ENCODE measurements at places on chromosomes 6 and 20.

- H3K27me3 ChIP-seq, result no peaks in the 10 kb centered on the region
- no peaks in the 10 kb centered on the region for H3K36me3 ChIP-seq
- no peak for DNase-seq
- no peak overlapping the region for H3K4me3 ChIP-seq
- H3K27ac ChIP-seq, result no peak overlapping the region
These were observed 49.3 kb upstream of the AHI1 start for GRCh38 chr6:135546680-135547418.

DNA sequence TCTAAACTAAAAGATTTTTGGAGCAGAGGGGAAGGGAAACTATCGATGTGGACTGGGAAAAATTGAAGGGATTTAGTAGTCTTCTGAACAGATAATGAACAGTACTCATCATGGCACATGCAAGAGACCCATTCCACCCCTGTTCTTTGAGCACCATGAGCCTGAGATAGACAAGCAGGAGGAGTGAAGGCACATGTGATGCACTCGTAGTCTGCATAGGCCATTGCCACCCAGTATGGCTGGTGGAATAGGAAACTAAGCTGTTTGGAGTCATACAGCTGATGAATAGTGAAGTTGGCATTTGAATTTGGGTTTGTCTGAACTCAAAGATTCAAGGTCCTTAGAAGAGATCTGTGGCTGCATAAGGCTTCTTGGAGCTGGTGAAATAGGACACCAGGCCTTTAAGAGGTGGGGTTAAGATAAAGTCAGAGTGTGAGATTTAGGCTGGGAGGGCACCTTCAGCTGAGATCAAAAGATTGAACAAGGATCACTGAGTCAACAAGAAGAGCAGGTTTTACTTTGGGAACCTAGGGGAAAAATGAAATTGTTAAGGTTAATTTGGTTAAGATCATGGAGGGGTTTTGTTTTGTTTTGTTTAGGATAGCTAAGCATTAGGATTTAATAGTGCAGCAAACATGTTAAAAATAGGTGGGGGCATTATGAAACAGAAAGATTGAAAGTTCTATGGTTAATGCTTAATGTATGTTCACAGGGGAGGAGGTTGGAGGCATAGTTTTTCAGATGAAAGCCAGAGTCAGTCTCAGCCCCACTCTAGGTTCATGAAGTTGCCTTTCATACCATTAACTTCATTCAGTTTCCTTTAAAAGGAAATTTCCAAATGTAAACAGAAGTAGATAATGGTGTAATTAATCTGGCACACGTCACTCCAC is 148.8 kb downstream of the ARID1B start:
- H3K27ac ChIP-seq, result peak overlapping the region; percentile 10
- peak overlapping the region; percentile 2 for H3K4me3 ChIP-seq
- peaks cover 41% of the 10 kb centered on the region for H3K36me3 ChIP-seq
- H3K27me3 ChIP-seq, result peaks cover 3% of the 10 kb centered on the region

DNA sequence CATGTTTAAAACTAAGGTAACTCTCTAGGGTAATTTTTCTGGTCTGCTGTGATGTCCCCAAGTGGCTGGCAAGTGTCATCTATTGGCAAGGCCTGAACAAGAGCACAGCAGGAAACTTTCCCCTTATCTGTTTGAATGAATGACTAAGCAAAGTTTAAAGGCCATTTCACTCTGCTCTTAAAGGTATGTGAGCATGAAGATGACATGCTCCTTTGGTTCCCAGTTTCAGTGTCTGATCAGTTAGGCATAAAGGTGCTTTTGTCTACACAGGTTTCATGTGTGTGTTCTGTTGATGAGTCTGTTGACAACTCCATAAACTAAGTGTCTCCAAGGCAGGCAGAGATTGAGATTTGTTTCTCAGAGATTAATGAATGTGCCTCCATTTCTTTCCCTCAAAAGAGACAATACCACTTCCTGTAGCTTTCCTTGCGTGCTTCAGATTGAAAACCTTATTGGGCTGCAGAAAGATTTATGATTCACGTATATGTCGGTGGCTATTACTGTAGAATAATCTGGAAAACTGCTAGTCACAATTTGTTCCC is 83.9 kb downstream of the MAP3K7 start:
- no peak for DNase-seq
- H3K4me1 ChIP-seq, result peaks cover 49% of the 10 kb centered on the region
- H3K27me3 ChIP-seq, result no peaks in the 10 kb centered on the region
- no peak overlapping the region for H3K4me3 ChIP-seq
- peak overlapping the region; percentile 76 for H3K27ac ChIP-seq
- peaks cover 15% of the 10 kb centered on the region for H3K36me3 ChIP-seq

DNA sequence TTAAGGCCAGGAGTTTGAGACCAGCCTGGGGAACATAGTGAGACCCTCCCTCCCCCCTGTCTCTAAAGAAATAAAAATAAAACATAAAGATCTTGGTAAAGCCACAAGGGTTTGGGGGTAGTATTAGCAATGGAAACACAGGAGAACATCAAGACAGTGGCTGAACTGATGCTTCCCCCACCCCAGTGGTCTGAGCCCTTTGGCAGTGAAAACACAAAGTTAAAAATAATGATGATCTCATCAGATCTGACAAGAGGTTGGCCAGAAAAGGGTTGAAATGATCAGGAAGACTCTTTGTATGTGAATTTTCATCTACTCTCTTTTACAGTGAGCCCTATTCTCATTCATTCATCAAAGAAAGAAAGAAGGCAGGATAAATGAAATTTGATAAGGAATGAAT is 93.7 kb downstream of the KCNB1 start:
- H3K4me3 ChIP-seq, result no peak overlapping the region
- peaks cover 11% of the 10 kb centered on the region for H3K4me1 ChIP-seq
- H3K27me3 ChIP-seq, result peaks cover 35% of the 10 kb centered on the region
- H3K36me3 ChIP-seq, result no peaks in the 10 kb centered on the region

DNA sequence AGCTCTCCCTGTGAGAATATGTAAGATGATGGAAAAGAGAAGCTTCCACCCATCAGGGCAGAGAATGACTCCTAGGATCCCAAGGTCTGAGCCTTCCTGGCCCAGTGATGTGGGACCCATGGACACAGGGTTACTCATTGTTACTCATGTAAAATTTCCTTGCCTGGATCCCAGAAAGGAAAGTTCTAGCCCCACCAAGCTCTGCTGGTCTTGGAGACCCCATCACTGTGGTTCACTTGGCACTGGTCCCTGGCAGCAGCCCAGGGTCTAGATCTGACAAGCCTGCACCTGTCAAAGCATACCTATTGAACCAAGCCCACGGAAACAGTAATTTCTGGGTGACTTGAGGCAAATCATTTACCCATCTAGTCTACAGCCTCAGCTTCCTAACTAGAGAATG is 22.1 kb downstream of the MDGA1 start:
- H3K27ac ChIP-seq, result no peak overlapping the region
- peaks cover 41% of the 10 kb centered on the region for H3K4me1 ChIP-seq
- peaks cover 23% of the 10 kb centered on the region for H3K27me3 ChIP-seq
- no peaks in the 10 kb centered on the region for H3K36me3 ChIP-seq
- no peak overlapping the region for H3K4me3 ChIP-seq

DNA sequence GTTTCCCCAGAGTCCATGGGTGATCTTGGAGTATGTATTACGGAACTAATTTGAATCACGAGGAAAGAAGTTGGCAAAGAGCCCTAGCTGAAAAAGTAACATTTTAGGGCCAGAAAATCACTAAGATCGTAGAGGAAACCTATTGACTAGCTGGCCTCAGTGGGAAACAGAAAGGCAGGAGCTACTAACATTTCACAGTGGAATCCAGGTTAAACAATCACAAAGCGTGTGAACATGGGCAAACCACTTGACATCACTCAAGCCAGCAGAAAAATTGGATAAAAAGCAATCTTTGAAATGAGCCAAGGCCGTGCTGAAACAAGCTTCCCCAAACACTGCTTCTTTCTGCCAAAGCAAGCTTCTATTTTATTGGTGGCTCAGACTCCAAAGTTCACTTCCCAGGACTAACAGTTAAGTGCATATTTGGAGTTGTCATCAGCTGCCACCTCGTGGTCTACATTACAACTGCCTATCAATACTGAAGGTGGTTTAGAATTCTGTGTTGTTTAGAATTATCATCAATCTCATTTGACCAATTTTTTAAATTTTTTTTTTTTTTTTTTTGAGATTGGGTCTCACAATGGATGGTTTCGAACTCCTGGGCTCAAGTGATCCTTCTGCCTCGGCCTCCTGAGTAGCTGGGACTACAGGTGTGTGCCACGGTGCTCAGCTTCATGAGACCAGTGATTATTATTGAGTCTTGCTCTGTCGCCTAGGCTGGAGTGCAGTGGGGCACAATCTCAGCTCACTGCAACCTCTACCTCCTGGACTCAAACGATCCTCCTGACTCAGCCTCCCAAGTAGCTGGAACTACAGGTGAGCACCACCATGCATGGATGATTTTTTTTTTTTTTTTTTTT is 10.6 kb downstream of the RPS10 start:
- H3K36me3 ChIP-seq, result peaks cover 71% of the 10 kb centered on the region
- no peak overlapping the region for H3K4me3 ChIP-seq
- H3K27me3 ChIP-seq, result no peaks in the 10 kb centered on the region
- H3K27ac ChIP-seq, result peak overlapping the region; percentile 47
- DNase-seq, result no peak

GRCh38 chr6:110547266-110547964 is 71.0 kb upstream of the SLC22A16 start:
- H3K4me1 ChIP-seq, result peaks cover 13% of the 10 kb centered on the region
- no peak overlapping the region for H3K4me3 ChIP-seq
- H3K27ac ChIP-seq, result no peak overlapping the region
- no peaks in the 10 kb centered on the region for H3K36me3 ChIP-seq
- no peak for DNase-seq

DNA sequence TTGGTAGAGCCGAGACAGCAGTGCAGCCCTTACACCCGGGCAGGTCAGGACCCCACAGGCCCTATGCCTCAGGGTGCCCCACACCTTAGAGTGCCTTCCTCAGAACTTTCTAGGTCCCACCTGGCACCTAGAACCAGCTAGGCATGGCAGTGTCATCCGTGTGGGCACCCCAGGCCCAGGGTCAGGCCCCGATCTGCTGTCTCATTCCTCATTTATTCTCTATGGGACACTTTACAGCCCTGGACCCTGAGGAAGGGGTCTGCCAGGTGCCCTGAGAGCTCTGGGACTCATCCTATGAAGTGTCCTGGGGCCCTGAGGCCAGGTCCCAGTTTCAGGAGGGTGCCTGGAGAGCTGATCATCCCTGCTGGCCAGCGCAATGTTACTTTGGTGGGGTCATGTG is 8.1 kb upstream of the BPI start:
- no peak overlapping the region for H3K4me3 ChIP-seq
- DNase-seq, result no peak

DNA sequence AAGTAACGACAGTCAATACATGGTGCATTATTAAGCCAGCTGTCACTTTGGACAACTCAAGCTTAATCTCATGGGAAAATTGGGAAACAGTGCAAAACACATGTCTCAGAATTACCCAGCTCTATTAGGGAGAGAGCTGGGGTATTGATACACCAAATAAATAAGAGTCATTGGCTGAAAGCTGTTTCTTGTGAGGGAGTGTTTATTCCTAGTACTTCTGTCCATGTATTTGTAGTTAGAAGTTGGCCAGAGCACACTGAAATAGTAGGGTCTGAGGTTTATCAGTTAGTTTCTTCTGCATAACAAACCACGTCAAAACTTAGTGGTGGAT is 192.0 kb upstream of the RALGAPA2 start:
- H3K36me3 ChIP-seq, result peaks cover 10% of the 10 kb centered on the region
- H3K27me3 ChIP-seq, result peaks cover 3% of the 10 kb centered on the region
- peaks cover 7% of the 10 kb centered on the region for H3K4me1 ChIP-seq
- H3K27ac ChIP-seq, result no peak overlapping the region
- no peak overlapping the region for H3K4me3 ChIP-seq

DNA sequence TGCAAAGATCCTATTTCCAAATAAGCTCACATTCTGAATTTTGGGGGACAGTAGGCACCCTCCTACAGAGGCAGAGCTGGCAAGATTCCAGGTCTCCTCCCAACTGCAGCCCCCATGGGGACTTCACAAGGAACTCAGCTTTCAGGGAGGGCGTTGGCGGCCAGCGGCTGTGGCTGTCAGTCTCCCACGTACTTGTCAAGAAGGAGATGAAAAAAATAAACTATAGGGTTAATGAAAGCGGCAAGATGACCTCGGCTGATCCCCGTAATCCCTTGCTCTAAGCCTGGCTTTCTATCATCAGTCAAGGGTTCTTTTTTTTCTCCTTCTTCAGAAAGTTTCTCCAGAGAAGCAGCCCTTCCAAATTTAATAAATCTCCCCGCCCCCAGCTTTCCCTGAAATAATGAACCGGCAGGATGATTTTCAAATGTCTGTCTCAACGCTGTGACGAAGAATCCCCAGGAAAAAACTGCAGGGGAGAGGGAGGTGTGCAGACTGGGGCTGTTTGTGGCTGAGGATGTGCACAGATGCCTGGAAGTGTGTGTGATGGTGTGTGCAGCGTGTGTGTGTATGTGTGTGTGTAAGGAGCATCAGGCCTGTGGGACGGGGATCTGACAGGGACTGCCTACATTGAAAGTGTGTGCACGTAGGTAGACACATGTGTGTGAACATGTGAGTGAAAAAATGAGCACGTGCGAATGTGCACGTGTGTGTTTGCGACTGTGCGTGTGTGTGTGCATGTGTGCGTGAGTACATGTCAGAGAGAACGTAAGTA is 78.7 kb downstream of the SLC2A10 start:
- DNase-seq, result no peak
- no peaks in the 10 kb centered on the region for H3K36me3 ChIP-seq
- peak overlapping the region; percentile 28 for H3K4me3 ChIP-seq
- H3K27ac ChIP-seq, result peak overlapping the region; percentile 74
- H3K4me1 ChIP-seq, result peaks cover 19% of the 10 kb centered on the region

GRCh38 chr20:46188866-46189541 is 70.9 kb downstream of the CD40 start:
- H3K36me3 ChIP-seq, result no peaks in the 10 kb centered on the region
- no peak for DNase-seq
- no peak overlapping the region for H3K4me3 ChIP-seq
- no peak overlapping the region for H3K27ac ChIP-seq

- H3K4me1 ChIP-seq, result peaks cover 2% of the 10 kb centered on the region
- no peak overlapping the region for H3K27ac ChIP-seq
- H3K36me3 ChIP-seq, result no peaks in the 10 kb centered on the region
- H3K27me3 ChIP-seq, result no peaks in the 10 kb centered on the region
These were observed 31.8 kb downstream of the ABRACL start for GRCh38 chr6:139060332-139060731.

GRCh38 chr6:160298121-160298520 is 39.5 kb upstream of the SLC22A2 start:
- peaks cover 6% of the 10 kb centered on the region for H3K36me3 ChIP-seq
- H3K4me3 ChIP-seq, result no peak overlapping the region
- no peak overlapping the region for H3K27ac ChIP-seq
- DNase-seq, result no peak

DNA sequence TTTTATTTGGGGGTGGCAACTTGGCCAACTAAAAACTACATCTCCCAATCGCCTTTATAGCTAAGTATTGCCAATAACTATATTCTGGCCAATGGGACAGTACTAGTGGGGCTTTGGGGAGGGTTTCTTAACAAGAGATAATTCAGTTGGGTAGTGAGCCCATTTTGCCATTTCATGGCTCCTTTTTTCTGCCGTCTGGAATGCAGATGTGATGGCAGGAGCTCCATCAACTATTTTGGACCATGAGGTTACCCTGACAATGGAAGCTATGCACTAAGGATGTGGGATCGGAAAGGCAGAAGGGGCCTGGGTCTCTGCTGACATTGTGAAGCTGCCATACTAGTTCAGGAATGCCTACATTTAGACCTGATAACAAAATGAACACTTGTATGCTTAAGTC is 67.0 kb upstream of the FOXC1 start:
- no peaks in the 10 kb centered on the region for H3K36me3 ChIP-seq
- H3K27me3 ChIP-seq, result peaks cover 18% of the 10 kb centered on the region
- H3K27ac ChIP-seq, result no peak overlapping the region
- DNase-seq, result no peak

GRCh38 chr6:53492860-53493634 is 51.9 kb downstream of the GCLC start:
- H3K4me1 ChIP-seq, result no peaks in the 10 kb centered on the region
- no peak overlapping the region for H3K27ac ChIP-seq
- peaks cover 2% of the 10 kb centered on the region for H3K36me3 ChIP-seq
- H3K4me3 ChIP-seq, result no peak overlapping the region
- peaks cover 10% of the 10 kb centered on the region for H3K27me3 ChIP-seq

Measured in nephron progenitor cell (in vitro differentiated cells).